WERI-Rb-1 (cell line): ENCODE measurements at places on chromosomes 3 and 15.

- DNase-seq = no peak
These were observed 253.6 kb downstream of the CNTN6 start for GRCh38 chr3:1346386-1346785.

GRCh38 chr15:65194826-65195547 lies 9.8 kb upstream of the CLPX start:
- no peak for DNase-seq

DNA sequence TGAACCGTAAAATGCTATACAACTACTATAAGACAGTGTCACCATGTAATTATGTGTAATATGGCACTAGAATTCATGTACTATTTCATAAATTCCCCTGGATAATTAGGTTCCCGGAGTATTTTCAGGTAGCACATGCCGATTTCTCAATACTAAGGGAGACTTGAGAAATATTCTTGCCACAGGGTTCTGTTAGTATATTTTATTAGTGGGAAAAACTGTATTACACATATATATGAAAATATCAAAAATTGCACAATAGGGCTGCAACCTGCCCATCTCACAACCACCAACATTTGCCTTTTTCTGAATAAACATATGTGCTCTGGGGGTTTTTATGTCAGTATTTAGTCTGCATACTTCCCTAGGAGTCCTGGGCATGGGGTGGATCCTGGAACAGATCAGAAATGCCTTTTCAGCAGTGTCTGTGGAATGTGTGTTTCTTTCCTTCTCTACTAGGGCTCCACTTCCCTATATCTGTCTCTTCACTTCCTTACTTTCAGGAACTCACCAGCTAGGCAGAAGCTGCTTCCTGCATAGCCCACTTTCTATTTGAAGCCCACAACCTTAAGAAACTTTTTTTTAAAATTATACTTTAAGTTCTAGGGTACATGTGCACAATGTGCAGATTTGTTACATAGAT lies 87.5 kb downstream of the RPL39L start:
- DNase-seq = no peak

GRCh38 chr3:125059488-125060245 lies 3.9 kb upstream of the HEG1 start:
- DNase-seq = peak; percentile 64
